Smooth muscle cell of the brain vasculature (primary cell): ENCODE measurements at places on chromosomes 4 and X.

GRCh38 chrX:20350596-20350995 lies 83.9 kb upstream of the RPS6KA3 start:
- no peak for DNase-seq

GRCh38 chr4:110876866-110877265 lies 254.0 kb upstream of the PITX2 start:
- DNase-seq: no peak

- peak; percentile 9 for DNase-seq
Measured at GRCh38 chrX:101658661-101659491, 774 bp downstream of the ARMCX2 start.

DNA sequence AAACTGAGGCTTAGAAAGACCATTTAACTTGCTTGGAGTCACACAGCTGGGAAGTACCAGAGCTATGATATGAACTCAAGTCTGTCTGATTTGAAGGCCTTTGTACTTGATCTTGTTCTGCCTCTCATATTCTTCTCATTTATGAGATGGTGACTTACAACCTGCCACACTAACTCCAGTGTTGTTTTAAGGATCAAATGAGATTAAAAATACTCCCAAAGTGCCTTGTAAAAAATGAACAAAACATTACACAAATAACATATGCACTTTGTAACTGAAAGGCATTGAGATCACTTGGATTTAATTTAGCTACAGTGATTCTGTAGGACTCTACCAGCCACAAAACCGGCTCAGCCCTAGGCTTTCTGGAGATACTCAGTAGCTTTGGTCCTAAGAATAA lies 15.6 kb upstream of the MAP7D3 start:
- no peak for DNase-seq

GRCh38 chrX:115373308-115373707 lies 83.8 kb downstream of the LUZP4 start:
- no peak for DNase-seq
